ENCODE measurements at places on chromosomes 4 and X.

DNA sequence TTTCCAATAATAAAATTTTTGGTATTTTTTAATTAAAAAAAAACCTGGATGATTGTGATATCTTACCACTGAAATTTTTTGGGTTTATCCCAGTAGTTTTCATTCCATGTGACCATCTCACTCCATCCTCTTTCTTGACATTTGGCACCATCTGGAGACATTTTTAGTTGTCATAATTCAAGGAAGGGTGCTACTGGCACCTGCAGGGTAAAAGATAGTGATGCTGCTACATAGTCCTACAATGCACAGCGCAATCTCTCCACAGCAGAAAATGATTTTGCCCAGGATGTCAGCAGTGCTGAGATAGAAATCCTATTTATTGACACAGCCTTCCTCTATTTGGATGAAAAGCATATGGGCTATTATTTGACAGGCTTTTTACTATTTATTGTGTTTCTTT is 79.3 kb downstream of the RBPJ start:
- peak; percentile 32 for DNase-seq

DNA sequence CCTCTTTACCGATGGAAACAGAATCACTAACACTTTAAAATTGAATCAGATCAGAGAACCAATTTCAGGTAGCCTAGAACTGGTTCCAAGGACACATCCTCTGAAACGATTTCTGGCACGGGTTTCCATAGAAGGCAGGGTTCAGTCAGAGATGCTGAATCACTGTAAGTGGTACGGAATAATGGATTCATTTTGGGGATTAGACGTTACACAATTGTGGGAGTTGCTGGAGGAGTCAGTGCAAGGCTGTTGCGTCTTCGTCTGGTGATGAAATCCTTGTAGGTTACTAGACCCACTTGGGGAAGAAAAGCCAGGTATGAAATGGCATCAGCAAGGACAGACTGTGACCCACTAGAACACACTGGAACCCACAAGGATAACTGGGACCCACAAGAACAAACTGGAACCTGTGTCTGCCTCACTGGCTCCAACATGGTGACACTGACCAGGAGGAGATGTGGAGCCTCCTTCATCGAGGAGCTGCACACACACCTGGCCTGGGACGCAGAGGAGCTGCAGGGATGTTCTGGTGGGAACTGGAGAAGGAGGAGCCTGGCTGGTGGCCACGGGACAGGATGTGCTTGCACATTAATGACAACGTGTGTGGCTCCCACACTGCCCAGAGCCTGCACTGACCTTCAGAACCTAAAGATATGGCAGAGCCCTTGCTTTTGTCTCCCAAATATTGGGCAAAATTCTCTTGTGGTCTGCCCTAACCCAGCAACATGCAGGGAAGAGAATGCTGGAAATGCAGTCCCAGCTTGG is 105.1 kb downstream of the TRAPPC11 start:
- DNase-seq, result no peak

DNA sequence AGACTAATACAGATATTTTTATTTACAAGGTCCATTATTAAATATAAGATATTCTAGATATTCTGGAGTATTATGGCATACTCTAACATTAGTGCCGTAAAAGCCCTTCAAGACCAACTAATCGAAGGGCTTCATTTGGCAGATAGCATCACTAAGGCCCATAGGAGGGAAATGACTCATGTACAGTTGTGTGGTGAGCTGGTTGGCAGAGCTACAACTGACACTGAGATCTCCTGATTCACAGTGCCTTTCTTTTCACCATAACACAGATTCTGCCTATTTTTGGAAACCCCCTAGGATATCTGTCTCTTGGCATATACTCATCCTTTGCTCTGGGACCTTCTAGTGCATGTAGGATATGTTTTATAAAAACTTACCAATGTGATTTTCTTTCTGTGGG is 201.7 kb upstream of the AFF2 start:
- no peak for DNase-seq

DNA sequence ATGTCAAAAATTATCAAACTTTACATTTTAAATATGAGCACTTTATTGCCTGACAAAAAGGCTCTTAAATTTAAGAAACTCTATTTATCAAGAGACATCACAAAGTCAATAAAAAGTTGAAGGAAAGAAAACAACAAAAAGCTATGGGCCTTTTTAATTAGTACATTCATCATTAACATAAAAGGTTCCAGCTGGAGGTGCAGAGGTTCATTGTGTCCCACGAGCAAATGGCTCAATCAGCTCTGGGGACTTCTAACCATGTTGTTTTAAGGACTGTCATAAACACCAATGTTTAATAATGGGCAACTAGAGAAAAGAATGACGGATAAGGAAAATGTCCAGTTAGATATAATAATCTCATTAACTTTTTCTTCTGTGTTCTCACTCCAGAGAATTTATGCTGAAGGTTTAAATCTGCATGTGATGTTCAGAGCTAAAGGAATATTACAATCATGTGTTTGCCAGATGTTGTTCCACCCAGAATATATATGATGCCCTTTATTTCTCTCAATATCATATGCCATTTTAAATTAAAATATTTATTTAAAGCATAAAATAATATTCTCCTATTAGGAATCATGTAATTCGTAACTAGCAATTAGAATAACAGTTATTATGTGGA is 840.3 kb upstream of the ADGRL3 start:
- no peak for DNase-seq

- DNase-seq, result no peak
Measured at GRCh38 chrX:5807181-5807580, 421.5 kb downstream of the NLGN4X start.

DNA sequence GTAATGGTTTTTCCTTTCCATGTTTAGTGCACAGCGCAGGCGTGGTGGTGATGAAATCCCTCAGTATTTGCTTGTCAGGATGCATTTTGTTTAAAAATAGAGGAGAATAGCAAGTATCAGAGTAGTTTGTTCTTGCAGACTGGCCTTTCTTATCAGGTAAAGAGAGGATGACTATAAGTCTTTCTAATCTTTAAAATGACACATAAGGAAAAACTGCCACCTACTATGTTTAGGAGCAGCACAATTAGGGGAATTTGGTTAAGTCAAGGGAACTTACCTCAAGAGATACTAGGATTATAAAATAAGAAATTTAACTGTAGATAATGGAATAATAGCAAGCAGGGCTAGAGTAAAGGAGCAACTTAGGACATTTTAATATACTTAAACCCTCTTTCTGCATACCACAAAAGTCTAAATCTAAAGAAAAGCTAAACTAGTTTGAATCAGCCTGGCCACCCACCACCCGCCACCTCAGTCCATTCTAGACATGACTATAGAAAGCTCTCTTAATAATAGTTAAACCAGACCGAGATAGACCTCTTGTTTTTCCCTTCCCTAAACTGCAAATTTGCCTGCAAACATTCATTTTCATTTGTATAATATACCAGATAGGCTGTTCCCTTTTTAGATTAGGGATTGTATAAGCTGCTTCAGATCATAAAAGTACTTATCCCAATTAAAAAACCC is 62.0 kb downstream of the APOOL start:
- no peak for DNase-seq

GRCh38 chr4:98688411-98689290 is 30.2 kb upstream of the TSPAN5 start:
- DNase-seq, result no peak

DNA sequence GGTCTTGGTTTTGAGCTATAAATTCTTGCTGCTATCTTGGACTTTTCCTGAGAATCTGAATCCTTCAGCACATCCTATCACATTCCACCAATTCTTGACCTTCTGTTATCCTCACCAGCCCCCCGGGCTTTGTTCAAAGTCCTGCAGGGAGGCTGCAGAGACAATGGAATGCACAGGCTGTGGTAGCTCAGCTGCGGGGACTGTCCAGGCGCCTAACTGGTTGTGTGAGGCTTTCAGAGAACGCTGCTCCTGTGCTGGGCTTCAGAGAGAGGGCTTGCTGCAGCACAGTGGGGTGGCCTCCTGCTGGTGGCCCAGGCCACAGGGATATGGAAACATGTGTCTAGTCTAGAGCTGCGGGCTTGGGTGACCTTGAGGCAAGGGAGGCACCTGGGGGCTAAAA is 196.3 kb upstream of the GATB start:
- no peak for DNase-seq

DNA sequence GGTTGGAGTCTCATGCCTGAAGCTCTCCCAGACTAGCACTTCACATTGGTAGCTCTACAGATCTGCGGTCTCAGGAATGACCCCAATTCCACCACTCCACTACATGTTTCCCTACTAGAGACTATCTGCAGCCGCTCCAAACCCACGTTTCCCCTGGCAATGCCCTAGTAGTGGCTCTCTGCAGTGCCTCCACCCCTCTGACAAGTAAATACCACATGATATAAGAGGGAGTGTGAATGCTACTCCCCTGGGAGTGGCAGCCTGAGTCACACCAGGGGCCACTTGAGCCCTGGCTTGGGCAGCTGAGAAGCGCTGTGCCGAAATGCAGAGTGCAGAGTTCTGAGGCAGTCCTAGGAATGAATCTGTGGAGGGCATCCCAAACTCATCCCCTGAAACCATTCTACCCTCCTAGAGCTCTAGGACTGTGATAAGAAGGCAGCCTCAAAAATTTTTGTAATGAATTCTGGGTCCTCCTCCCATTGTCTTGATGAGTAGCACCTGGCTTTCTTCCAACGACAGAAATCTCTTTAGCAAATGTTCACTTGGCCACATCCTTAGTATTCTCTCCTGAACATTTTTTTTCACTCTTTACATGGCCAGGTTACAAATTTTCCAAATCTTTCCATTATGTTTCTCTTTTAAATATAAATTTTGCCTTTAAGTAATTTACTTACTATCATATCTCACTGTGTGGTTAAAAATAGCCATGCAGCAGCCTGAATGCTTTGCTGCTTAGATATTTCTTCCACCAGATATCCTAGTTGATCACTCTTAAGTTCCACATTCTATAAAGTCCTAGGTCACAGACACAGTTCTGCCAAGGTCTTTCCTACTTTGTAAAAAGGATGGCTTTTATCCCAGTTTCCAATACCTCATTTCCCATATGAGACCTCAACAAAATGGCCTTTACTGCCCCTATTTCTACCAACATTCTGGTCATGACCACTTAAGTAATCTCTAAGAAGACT is 160.2 kb upstream of the CPEB2 start:
- DNase-seq, result no peak

DNA sequence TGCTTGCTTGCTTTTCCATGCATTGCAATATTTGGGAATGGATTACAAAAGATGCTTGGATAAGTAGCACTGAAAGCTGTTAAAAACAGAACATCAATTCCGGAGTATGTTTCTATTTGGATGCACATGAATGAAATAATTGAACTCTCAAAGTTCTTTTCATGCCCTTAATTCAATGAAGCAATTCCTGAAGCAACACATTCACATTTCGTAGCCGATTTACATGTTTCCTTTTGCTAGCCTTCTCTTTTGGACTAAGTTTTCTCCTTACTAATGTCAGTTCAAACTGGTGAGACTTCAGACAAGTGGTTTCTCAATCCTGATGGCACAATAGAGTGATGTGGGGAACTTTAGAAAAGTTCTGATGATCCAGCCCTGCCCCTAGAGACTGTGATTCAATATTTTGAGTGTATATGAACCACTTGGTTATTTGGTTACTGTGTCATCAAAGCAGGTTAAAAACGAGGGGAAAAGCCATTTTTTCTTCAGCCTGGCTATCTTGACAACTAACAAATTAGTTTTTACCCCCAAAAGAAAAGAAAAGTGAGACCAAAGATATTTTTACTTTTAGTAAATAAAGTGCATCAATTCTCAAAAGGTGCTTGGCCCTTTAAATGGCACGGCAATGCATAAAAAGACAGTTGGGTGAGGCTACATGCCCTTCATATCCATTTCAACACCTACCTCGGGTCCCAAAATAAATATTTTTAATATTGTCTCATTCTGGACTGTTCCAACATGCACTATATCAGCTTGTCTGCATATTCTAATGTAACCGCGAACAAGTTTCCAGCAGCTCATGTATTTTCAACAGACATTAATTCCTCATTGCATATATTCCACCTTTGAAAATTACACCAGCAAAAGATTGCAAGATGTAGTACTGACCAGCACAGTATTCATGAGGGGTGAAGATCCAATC is 90.1 kb upstream of the RPL34 start:
- no peak for DNase-seq

DNA sequence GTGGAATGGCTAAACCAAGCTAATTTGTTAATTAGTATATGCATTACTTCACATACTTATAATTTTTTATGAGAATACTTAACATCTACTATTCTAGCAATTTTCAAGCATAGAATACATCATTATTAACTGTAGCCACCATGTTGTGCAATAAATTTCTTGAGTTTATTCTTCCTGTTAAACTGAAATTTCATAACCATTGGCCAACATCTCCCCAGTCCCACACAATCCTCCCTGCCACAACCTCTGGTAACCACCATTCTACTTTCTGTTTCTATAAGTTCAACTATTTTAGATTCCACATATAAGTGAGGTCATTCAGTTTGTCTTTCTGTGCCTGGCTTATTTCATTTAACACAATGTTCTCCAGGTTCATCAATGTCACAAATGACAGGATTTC is 208.5 kb downstream of the PPP4R3C start:
- DNase-seq, result no peak

GRCh38 chr4:62243895-62244294 is 1043.8 kb downstream of the ADGRL3 start:
- DNase-seq, result no peak

DNA sequence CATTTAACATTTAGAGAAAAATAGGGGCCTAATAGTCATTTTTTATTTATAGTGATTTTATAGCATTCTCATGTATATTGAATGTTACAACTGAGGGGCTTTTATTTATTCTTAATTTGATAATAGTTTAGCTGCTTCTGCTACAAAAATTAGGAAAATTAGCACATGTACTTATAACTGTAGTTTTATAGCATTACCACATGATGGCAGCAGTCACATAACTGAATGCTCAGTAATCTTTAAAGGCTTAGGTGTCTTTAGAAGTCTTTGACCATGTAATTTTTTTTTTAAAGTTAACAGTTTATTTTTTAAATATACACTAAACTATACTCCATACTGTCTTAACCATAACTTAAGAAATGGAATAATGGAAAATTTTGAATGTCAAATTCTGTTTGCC is 136.6 kb downstream of the STAG2 start:
- DNase-seq, result peak; percentile 4
